ENCODE measurements at places on chromosomes 2 and 18.

DNA sequence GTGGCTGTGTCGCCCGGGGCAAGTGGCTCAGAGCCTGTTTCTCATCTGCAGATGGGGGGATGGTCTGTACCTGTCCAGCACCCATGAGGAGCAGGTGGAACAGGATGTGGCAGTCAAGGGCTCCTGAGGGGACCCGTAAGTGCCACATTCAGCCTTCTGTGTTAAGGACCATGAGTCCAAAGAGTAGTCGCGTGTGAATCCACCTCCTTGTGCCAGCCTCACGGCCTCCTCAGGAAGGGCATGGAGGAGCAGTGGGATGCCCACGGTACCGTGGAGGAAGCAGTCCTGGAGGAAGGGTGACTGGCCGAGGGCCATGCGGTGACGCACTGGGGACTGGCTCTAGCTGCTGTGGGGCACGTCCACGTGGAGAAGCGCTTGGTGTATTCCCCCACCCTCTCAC, 61.1 kb downstream of the ODC1 start:
- no peak for DNase-seq

GRCh38 chr2:196718419-196719109, 79.0 kb downstream of the CCDC150 start:
- no peak for DNase-seq

- no peak for DNase-seq
These were observed 93.6 kb downstream of the RAPGEF4 start for GRCh38 chr2:172829229-172829628.

GRCh38 chr2:211351987-211352386, 795.6 kb downstream of the CPS1 start:
- DNase-seq = no peak

GRCh38 chr2:182191061-182191460, 205.4 kb downstream of the PPP1R1C start:
- no peak for DNase-seq

DNA sequence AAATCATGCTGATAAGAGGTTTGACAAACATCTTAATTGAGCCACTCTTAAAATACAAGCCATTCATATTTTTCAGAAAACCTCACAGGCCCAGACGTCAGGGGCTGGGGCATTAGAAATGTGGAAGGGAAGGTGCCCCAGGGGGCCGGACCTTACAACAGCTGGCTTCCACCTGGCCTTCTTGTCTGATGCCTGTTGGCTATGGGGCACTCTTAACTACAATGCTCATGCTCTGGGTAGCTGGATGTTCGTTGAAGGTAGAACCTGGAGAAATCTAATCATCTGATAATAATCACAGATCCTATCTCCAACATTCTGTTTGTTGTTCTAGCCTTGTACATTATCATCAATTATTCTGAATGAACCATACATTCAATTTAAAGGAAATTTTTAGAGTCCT, 156.9 kb upstream of the SOX11 start:
- DNase-seq = no peak

All from activated T-cell treated with anti-CD3 and anti-CD28 coated beads for 1 hour (primary cell).